M059J (cell line): ENCODE measurements at places on chromosomes 1 and 21. TPM values are rescaled to one million over a fixed set of nuclear protein-coding genes. Genes with fewer than 3 reads are reported as not detected.

Gene CD1E
- total RNA-seq = not detected in 2 replicates

Gene ZSWIM5
- total RNA-seq = 0.02 and 0.49 TPM in 2 replicates

Gene SPRR2G
- not detected in 2 replicates for total RNA-seq

Gene CFAP57
- total RNA-seq = 0.67 TPM in 1 of 2 replicates, not detected in the other

Gene PLA2G2F
- not detected in 2 replicates for total RNA-seq

Gene RXRG
- total RNA-seq = not detected in 2 replicates
